ENCODE measurements at places on chromosomes 3 and 15.

- DNase-seq: peak; percentile 80
Measured at GRCh38 chr3:124774327-124774718, 44.1 kb downstream of the UMPS start.

- no peak for DNase-seq
Measured at GRCh38 chr3:130823241-130823884, 70.5 kb upstream of the ATP2C1 start.

GRCh38 chr3:123610331-123610730, 25.5 kb upstream of the HACD2 start:
- no peak for DNase-seq

- DNase-seq: no peak
Measured at GRCh38 chr3:55242921-55243320, 244.2 kb downstream of the WNT5A start.

- DNase-seq: peak; percentile 32
Measured at GRCh38 chr3:183502237-183503181, 53.0 kb downstream of the KLHL6 start.

DNA sequence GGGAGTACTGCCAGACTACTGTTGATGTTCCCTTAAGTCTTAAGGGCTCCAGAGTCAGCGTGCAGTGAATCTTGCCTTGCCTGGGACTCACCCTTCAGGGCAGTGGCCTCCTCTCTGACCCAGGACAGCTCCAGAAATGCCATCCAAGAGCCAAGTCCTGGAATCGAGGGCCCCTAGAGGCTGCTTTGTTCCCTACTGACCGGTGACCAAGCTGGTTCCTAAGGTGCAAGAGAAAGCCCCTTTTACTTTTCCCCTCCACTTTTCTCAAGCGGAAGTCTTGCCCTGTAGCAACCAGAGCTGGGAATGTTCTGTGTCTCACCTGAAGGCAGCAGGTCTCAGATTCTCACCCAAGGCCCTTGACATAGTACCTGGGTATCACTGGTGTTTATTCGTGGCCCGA, 238.0 kb downstream of the DOCK3 start:
- DNase-seq: no peak

DNA sequence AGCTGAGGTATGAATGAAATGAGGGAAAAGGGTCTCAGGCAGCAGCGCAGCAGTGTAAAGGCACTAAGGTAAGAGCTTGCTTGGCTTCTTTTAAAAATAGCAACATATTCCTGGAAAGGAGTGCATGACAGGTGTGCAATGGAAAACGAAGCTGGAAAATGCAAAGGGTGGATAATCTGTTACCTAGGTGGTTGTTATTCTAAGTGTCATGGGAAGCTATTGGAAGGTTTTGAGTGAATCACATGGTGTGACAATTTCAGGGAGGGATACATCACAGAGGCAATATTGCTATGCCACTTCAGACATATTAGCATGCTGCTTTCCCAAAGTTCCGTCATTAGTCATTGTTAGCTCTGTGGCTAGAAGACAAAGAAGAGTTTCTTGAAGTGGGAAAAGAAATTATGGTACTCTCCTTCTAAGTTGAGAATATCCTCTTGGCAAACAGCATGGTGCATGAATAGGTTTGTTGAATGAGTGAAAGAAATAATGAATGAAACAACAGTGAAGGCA, 28.7 kb upstream of the TMEM45A start:
- no peak for DNase-seq

- no peak for DNase-seq
Measured at GRCh38 chr15:31077181-31077580, 24.3 kb downstream of the TRPM1 start.

- no peak for DNase-seq
Measured at GRCh38 chr3:193910886-193911738, 224.8 kb upstream of the HES1 start.

GRCh38 chr15:78667578-78668236, 26.7 kb upstream of the CHRNB4 start:
- no peak for DNase-seq

DNA sequence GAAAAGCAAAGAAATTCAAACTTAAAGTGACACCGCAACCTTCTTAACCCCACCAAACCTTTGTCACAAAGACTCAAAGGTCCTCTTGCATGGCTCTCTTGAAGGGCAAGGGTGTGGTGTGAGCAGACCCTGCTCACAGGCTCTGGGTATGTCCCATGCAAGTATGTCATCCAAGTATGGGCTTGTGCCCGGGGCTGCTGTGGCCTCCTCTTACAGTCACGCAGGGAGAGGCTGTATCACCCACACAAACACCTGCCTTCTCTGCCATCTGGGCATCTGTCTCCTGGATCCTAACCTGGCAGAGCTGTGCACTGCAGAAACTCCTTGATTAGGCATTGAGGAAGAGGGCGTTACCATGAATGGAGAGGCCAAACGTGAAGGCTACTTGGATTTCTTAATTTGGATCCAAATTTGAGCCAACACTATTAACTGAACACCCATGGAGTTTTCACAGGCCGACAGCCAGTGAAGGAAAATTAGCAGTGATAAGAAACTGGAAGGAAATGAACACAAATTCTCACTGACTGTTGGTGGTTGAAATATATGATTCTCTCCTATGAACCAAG, 146.6 kb downstream of the DUT start:
- DNase-seq: no peak

DNA sequence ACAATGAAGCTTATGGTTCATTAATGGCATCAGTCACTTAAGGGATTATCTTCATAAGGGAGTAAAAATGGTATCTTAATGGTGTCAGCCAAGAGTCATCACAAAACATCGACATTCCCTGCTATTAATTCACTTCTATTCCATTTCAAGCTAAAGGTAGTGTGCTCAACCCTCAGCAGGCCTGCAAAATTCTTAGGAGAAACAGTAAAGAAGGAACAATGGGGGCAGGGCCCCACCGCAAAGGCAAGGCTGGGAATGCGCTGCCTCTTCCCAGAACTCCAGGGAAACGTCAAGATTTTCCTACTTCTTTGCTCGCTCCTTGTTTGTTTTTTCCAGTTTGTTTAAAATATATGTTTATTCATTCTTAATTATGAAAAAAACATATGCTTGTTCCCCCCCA, 187.3 kb upstream of the TSC22D2 start:
- no peak for DNase-seq

GRCh38 chr3:45002720-45003119, 23.4 kb upstream of the CLEC3B start:
- no peak for DNase-seq

Data from 8988T (cell line).